CD4-positive, CD25-positive, alpha-beta regulatory T cell (primary cell): ENCODE measurements at places on chromosomes 3 and 15.
A peak's percentile ranks its signal among the peaks of the same experiment; 100 is the strongest.

DNA sequence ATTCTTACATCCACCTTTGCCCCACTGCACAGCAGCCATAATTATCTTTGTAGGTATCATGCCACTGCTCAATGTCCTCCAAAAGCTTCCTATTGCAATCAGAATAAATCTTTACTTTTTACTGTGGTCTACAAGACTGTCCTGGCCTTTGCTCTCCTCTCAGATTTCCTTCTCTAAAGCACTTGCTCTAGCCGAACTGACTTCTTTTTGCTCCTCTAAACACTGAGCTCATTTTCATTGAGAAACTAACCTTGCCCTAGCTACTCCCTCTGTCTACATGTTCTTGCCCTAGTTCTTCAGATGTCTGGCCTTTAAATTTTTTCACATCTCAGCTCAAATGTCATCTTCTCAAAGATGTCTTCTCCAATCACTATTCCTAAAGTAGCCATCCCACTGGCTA, 342.8 kb downstream of the TBC1D5 start:
- H3K27ac ChIP-seq = no peak overlapping the region
- no peaks in the 10 kb centered on the region for H3K27me3 ChIP-seq
- H3K36me3 ChIP-seq = peaks cover 13% of the 10 kb centered on the region
- H3K4me1 ChIP-seq = no peaks in the 10 kb centered on the region

GRCh38 chr3:81270603-81271379, 490.7 kb downstream of the GBE1 start:
- no peaks in the 10 kb centered on the region for H3K4me1 ChIP-seq
- DNase-seq = no peak
- no peaks in the 10 kb centered on the region for H3K27me3 ChIP-seq

- no peak overlapping the region for H3K27ac ChIP-seq
- H3K27me3 ChIP-seq = no peaks in the 10 kb centered on the region
- DNase-seq = no peak
- no peaks in the 10 kb centered on the region for H3K4me1 ChIP-seq
- no peaks in the 10 kb centered on the region for H3K36me3 ChIP-seq
Measured at GRCh38 chr3:35946121-35946853, 307.0 kb downstream of the ARPP21 start.

- H3K4me3 ChIP-seq = peak overlapping the region; percentile 53
- H3K36me3 ChIP-seq = no peaks in the 10 kb centered on the region
- peak overlapping the region; percentile 74 for H3K27ac ChIP-seq
Measured at GRCh38 chr3:138781012-138781470, 53.7 kb downstream of the PIK3CB start.

DNA sequence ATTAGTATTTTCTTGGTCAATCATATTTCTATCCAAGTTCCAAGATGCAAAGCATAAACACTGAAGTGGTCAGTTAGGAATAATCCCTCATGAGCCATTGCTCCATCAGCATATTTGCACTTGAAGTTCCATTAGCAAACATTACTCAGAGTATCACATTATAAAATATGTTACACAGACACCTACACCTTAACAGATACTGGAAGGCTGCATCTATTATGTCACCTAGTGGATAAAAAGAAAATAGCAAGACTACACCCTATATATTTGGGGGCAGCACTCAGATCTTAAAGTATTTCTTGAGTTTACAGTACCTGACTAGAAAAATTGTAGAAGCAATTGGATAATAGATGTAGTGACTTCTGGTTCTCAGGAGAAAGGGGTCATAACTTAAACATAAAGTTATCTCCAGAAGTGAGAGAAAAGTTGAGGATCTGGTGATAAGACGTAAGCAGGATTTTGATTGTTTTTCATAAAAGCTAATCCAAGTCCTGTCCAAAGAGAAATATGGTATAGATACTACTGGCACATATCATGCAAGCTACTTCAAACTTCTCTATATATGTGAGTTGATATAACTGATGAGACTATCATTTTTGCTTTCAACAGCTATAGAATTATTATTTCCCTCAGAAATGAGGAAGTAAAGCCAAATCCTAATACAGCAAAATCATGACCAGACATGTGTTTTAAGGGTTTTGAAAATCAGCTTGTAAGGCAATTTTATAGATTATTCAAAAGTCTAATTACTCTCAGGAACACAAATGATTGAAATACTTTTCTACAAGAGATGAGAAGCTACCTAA, 422.2 kb downstream of the GBE1 start:
- no peak overlapping the region for H3K4me3 ChIP-seq
- no peaks in the 10 kb centered on the region for H3K4me1 ChIP-seq
- H3K36me3 ChIP-seq = no peaks in the 10 kb centered on the region
- H3K27me3 ChIP-seq = no peaks in the 10 kb centered on the region

DNA sequence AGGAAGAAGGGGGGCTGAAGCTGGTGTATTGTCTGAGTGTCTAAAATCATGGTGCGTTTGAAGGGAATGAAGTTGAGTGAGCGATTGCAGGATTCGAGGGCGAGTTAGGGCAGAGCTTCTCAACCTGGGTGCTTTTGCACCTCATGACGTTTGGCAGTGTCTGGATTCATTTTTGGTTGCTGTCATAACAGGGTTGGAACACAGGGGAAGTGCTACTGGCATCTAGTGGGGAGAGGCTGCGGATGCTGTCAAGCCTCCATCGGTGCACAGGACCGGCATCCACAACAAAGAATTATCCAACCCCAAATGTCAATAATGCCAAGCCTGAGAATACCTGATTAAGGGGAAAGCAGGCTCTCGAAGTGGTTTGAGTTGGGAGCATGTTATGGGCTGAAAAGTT, 120.0 kb downstream of the SLCO3A1 start:
- no peaks in the 10 kb centered on the region for H3K27me3 ChIP-seq
- H3K4me1 ChIP-seq = no peaks in the 10 kb centered on the region
- H3K36me3 ChIP-seq = no peaks in the 10 kb centered on the region
- no peak overlapping the region for H3K4me3 ChIP-seq
- no peak overlapping the region for H3K27ac ChIP-seq

GRCh38 chr3:178743297-178743696, 207.1 kb downstream of the KCNMB2 start:
- no peak for DNase-seq
- H3K27me3 ChIP-seq = no peaks in the 10 kb centered on the region
- no peak overlapping the region for H3K27ac ChIP-seq
- no peak overlapping the region for H3K4me3 ChIP-seq
- no peaks in the 10 kb centered on the region for H3K36me3 ChIP-seq
- H3K4me1 ChIP-seq = no peaks in the 10 kb centered on the region

DNA sequence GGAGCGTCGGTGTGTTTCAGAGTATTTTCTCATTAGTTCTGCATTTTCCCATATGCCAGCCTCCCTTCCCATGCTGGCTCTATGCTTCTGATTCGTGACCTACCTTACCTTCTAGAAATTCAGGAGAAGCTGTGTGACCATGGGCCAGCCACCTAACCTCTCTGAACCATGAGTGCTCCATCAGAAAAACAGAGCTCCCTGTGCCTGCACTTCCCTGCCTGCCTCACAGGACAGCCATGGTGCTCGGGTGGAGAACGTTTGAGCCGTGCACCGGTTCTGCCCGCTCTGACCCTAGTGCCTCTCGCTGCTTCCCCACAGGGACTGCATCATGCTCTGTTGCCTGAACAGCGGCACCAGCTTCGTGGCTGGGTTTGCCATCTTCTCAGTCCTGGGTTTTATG, 74.5 kb upstream of the SLC6A1 start:
- peaks cover 9% of the 10 kb centered on the region for H3K27me3 ChIP-seq
- no peaks in the 10 kb centered on the region for H3K4me1 ChIP-seq
- H3K36me3 ChIP-seq = no peaks in the 10 kb centered on the region
- DNase-seq = no peak

DNA sequence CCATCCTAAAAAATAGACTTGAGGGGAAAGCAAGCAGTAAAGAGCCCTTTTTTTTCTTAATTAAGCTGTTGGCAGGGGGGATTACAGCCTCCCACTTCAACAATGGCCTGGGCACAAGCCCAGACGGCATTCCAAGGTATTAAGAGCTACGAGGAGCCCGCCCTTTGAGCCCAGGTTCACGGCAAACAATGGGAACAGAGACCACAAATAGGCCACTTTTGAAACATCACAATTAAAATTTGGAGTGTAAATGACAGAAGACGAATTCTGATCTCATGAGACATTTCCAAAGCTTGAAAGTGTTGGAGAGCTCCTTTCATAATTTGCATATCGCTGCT, 8.9 kb downstream of the CHSY1 start:
- peak overlapping the region; percentile 79 for H3K27ac ChIP-seq
- no peaks in the 10 kb centered on the region for H3K36me3 ChIP-seq
- H3K4me1 ChIP-seq = peaks cover 87% of the 10 kb centered on the region
- peak overlapping the region; percentile 81 for H3K4me3 ChIP-seq
- H3K27me3 ChIP-seq = no peaks in the 10 kb centered on the region

DNA sequence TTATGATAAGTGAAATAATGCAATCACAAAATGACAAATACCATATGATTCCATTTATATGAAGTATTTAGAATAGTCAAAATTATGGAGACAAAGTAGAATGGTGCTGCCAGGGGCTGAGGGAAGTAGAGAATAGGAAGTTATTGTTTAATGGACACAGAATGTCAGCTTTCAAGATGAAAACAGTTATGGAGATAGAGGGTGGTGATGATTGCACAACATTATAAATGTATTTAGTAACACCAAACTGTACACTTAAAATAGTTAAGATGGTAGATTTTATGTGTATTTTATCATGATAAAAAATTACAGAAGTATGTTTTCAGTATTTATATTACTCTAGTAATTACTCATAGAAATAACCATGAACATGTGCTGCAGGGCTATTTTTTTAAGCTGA, 100.8 kb upstream of the AZI2 start:
- H3K4me3 ChIP-seq = no peak overlapping the region
- DNase-seq = no peak
- H3K36me3 ChIP-seq = no peaks in the 10 kb centered on the region

- no peaks in the 10 kb centered on the region for H3K27me3 ChIP-seq
- DNase-seq = no peak
- H3K27ac ChIP-seq = no peak overlapping the region
- H3K4me1 ChIP-seq = no peaks in the 10 kb centered on the region
- H3K4me3 ChIP-seq = no peak overlapping the region
Measured at GRCh38 chr3:124177071-124177470, 185.1 kb upstream of the ROPN1 start.

- H3K27me3 ChIP-seq = no peaks in the 10 kb centered on the region
- H3K4me1 ChIP-seq = peaks cover 2% of the 10 kb centered on the region
- DNase-seq = no peak
- H3K36me3 ChIP-seq = no peaks in the 10 kb centered on the region
- H3K27ac ChIP-seq = no peak overlapping the region
- no peak overlapping the region for H3K4me3 ChIP-seq
Measured at GRCh38 chr15:89781891-89782618, 5.9 kb downstream of the MESP2 start.

DNA sequence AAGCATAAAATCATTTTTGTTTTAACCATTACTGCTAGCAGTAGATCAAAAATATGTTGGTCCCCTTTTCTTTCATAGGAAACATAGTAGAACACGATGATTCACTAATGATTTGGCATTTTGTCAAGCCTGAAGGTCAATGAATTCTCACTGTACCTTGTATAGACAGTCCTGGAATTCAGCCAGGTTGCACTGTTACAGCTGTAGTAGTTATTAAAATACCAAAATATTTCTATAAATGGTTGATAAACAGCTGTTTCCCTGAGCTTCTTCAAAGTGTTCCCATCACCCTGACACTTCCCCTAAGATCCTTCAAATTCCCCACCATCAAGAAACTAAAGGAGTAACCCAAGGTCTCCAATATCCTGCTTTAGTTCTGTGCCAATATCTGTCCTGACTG, 200.9 kb downstream of the ATP8B4 start:
- H3K4me3 ChIP-seq = no peak overlapping the region
- no peaks in the 10 kb centered on the region for H3K4me1 ChIP-seq
- no peak for DNase-seq
- H3K27me3 ChIP-seq = no peaks in the 10 kb centered on the region
- no peaks in the 10 kb centered on the region for H3K36me3 ChIP-seq

DNA sequence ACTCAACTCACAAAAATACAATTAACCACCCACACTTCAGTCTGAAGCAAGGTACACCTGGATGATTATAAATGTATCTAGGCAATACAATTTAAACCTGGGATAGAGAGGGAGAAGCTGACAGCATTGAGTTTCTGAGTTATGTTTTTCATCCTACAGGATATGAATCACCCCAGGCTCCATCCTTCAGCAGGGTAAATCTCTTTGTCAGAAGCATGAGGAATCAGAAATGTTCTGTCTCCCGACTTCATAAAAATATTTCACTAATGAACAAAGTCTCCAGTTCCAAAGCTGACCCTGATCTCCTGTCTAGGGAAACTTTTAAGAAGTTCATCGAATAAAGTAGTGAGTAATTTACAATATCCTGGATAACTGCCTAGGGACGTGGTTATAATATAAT, 25.5 kb upstream of the FRMD4B start:
- no peak overlapping the region for H3K27ac ChIP-seq
- no peaks in the 10 kb centered on the region for H3K27me3 ChIP-seq
- H3K4me1 ChIP-seq = no peaks in the 10 kb centered on the region
- H3K36me3 ChIP-seq = no peaks in the 10 kb centered on the region
- no peak overlapping the region for H3K4me3 ChIP-seq
- no peak for DNase-seq

DNA sequence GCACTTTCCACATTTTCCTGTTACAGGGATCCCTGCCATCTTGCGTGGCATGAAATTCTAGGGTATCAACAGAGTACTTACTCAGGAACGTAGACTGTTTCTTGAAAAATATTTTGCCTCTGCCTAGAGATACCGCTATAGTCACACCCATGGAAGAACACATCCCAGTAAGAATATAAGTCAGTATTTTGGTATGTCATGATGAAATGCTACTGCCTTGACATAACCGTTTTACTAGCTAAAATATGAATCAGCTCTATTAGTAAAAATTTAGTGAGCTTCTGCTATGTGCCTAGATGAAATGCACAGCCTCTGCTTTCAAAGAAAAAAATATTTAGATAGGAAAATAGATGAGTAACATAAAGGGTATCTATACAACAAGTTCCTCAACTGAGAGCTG, 276.4 kb downstream of the TBC1D5 start:
- no peak overlapping the region for H3K4me3 ChIP-seq
- no peaks in the 10 kb centered on the region for H3K36me3 ChIP-seq
- no peak overlapping the region for H3K27ac ChIP-seq
- H3K27me3 ChIP-seq = no peaks in the 10 kb centered on the region
- H3K4me1 ChIP-seq = no peaks in the 10 kb centered on the region

GRCh38 chr3:87414271-87414670, 137.9 kb upstream of the POU1F1 start:
- no peaks in the 10 kb centered on the region for H3K4me1 ChIP-seq
- no peaks in the 10 kb centered on the region for H3K36me3 ChIP-seq
- H3K4me3 ChIP-seq = no peak overlapping the region
- H3K27me3 ChIP-seq = no peaks in the 10 kb centered on the region
- no peak overlapping the region for H3K27ac ChIP-seq

DNA sequence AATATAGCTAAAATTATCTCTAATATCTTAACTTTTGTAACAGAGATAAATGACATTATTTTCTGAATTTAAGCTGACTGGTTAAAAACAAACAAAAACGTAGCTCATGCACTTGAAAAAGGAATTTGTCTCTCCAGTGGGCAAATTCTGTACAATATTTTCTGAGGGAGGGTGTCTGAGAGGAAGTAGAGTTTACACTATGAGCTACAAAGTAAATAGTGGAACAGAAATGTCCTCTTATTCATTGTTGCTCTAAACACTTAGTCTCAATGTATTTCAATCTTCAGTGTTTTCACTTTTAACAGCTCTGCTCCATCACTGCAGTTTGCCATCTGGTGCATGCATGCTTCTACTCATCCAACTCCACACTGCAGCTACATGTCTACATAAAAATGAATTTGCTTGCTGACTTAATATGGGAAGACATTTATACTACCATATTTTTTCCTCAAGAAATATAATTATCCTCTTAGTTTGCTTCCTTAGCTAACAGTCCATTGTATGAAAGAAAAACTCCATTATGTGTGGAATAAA, 817.4 kb upstream of the LMCD1 start:
- H3K27ac ChIP-seq = no peak overlapping the region
- H3K27me3 ChIP-seq = no peaks in the 10 kb centered on the region
- DNase-seq = no peak
